ENCODE measurements at places on chromosomes 2 and 18. TPM values are rescaled to one million over a fixed set of nuclear protein-coding genes. Genes with fewer than 3 reads are reported as not detected.

Gene ZNF516
- 2.6 TPM for total RNA-seq

Gene COPS9
- total RNA-seq: 299 TPM

Gene TNP1
- not detected for total RNA-seq

Gene ADNP2
- 12.1 TPM for total RNA-seq

Gene ANKRD53
- not detected for total RNA-seq

Gene ZNF892
- total RNA-seq: 0.42 TPM

Gene HNRNPA3
- total RNA-seq: 359 TPM

Gene ANXA4
- 349 TPM for total RNA-seq

Gene GRHL1
- 1.2 TPM for total RNA-seq

Gene CHPF
- total RNA-seq: 17.5 TPM

Gene LDLRAD4
- total RNA-seq: 1.3 TPM

Gene GPAT2
- total RNA-seq: not detected

Gene SNED1
- total RNA-seq: 0.84 TPM

Gene GCG
- not detected for total RNA-seq

Gene UGT1A3
- total RNA-seq: 0.13 TPM

Gene XDH
- 1.8 TPM for total RNA-seq

Gene DDX18
- total RNA-seq: 78.9 TPM

Gene RGPD3
- 0.10 TPM for total RNA-seq

Gene NPAS2
- total RNA-seq: 114 TPM

Gene RFTN2
- not detected for total RNA-seq

Gene NPPC
- total RNA-seq: 0.40 TPM

Gene LAMA1
- total RNA-seq: 0.06 TPM

Gene TNS1
- 5.3 TPM for total RNA-seq

Gene IL36A
- total RNA-seq: not detected

Gene TEX44
- not detected for total RNA-seq

Gene ADD2
- 21.1 TPM for total RNA-seq

Gene HAAO
- not detected for total RNA-seq

Gene MBD2
- total RNA-seq: 57.1 TPM

Gene ALMS1
- 10.6 TPM for total RNA-seq

Gene VSNL1
- not detected for total RNA-seq

Gene MYOM1
- total RNA-seq: 0.25 TPM

Gene GALNT3
- total RNA-seq: not detected

Gene DSG3
- 0.02 TPM for total RNA-seq

Gene SERPINB10
- total RNA-seq: not detected

Gene UGT1A8
- total RNA-seq: not detected

Gene SLC35F6
- 36.2 TPM for total RNA-seq

Gene CFC1
- not detected for total RNA-seq

Gene GKN2
- 3.5 TPM for total RNA-seq

Gene PLA2R1
- total RNA-seq: 2.4 TPM

Gene COA5
- 22.9 TPM for total RNA-seq

Gene RRM2
- total RNA-seq: 280 TPM

Gene CLEC4F
- not detected for total RNA-seq

Gene ASNSD1
- total RNA-seq: 36.4 TPM

Gene UGT1A4
- 0.05 TPM for total RNA-seq

Gene DSC2
- total RNA-seq: 1.3 TPM

Gene TNFRSF11A
- total RNA-seq: 8.3 TPM

Gene CAVIN2
- 13.1 TPM for total RNA-seq
